ENCODE measurements at places on chromosomes 11 and 22.

- no peak for DNase-seq
Observed at GRCh38 chr11:98531576-98531975, 489.2 kb upstream of the CNTN5 start.

DNA sequence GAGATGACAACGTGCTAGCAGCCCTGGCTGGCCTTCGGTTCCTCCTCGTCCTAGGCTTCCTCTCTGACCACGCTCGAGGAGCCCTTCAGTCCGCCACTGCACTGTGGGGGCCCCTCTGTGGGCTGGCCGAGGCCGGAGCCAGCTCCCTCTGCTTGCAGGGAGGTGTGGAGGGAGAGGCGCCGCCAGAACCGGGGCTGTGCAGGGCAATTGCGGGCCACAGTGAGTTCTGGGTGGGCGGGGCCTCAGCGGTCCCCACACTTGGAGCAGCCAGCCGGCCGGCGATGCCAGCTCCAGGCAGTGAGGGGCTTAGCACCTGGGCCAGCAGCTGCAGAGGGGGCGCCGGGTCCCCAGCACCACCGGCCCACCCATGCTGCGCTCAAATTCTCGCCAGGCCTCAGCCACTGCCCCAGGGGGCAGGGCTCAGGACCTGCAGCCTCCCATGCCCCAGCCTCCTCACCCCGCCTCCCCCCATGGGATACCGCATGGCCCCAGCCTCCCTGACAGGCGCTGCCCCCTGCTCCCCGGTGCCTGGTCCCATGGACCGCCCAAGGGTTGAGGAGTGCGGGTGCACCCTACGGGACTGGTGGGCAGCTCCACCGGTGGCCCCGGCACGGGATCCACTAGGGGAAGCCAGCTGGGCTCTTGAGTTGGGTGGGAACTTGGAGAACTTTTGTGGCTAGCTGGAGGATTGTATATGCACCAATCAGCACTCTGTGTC, 399.4 kb downstream of the LUZP2 start:
- no peak for DNase-seq

DNA sequence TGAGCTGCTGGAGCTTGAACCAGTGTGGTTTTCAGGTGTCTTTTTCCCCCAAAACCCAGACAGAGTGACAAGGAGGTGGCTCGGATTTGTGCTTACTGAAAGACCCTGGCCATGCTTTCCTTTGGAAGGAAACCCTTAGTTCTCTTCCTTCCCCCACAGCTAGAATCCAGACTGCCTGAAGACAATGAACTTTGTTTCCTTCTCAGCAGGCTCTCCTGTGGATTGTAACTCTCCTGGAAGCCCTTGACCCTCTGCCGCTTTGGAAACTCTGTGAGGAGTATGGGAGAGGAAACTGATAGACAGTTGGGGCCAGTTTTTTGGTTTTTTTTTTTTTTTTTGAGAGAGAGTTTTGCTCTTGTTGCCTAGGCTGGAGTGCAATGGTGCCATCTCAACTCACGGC, 62.1 kb upstream of the SESN3 start:
- DNase-seq: no peak

DNA sequence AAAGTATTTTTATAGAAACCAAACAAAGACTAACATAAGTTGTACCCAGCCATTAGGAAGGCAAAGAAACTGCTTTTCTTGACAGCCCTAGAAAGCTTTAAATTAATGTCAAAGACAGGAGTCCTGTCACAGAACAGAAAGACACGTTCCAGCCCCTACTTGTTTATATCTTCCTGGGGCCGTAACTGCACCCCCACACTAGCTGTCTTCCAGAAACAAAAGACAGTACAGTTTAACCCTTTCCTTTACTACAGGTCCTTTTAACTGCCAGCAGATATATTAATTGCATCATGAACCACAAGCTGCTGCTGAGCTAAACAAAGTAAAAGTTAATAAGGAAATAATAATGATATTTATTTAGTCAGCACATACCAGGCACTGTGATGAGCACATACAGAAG, 20.3 kb upstream of the CFAP300 start:
- no peak for DNase-seq

DNA sequence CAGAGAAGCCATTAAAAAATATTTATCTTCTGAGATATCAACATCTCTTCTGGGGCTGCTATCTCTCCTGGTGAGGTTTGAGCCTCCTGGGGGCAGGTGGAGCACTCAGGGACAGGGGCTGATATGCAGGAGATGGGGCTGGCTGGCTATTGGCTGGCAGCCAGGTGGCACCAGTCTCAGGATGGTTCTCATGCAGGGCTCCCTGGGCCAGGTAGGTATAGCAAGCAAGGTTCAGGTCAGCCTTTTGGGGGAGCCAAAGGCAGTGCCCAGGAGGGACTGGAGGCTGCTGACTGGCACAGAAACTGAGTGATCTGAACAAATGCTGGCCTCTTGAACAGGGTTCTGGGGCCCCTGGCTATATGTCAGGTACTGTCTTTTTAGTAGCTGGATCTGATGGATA, 29.7 kb upstream of the EMSY start:
- DNase-seq: no peak

- no peak for DNase-seq
Observed at GRCh38 chr11:5234381-5234834, at the start of gene HBD. Gene HBD (minus strand): TSS chr11:5234483. CDS start chr11:5234433, 50 bp downstream.

- no peak for DNase-seq
Observed at GRCh38 chr22:48353116-48353947, 1474.3 kb downstream of the BRD1 start.

DNA sequence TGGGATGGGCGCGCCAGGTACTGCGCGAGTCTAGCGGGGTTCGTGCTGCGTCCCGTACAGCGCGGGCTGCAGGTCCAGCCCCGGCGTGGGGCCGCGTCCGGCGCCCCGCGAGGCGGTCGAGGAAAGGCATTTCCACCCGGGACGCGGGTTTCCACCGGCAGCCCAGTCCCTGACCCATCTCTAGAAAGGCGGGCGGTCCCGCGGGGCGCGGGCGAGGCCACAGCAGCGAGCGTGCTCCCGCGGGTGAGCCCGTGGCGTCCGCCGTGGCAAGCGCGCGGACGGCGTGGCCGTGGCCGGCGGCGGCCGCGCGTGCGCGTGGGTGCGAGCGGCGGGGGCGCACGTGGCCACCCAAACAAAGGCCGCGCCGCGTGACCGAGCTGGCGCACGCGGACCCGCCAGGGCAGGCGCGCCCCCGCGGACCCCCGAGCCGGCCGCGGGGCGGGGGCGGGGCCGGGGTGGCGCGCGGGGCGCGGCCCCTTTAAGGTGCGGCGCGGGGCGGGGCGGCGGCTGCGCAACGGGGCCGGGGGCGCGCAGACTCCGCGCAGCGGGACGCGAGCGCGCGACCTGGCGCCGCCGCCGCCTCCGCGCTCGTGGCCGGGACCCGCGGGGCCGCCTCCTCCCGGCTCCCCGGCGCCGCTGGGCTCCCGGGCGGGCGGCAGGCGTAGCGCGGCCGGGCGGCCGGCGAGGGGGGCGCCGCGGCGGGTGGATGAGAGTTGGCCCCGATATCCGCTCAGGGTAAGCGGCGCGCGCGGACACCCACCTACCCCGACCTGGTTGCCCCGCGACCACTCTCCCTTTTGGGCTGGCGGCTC, 39.3 kb upstream of the CELSR1 start:
- peak; percentile 55 for DNase-seq

GRCh38 chr22:38788021-38788816, 5.7 kb downstream of the DNAL4 start:
- DNase-seq: no peak

DNA sequence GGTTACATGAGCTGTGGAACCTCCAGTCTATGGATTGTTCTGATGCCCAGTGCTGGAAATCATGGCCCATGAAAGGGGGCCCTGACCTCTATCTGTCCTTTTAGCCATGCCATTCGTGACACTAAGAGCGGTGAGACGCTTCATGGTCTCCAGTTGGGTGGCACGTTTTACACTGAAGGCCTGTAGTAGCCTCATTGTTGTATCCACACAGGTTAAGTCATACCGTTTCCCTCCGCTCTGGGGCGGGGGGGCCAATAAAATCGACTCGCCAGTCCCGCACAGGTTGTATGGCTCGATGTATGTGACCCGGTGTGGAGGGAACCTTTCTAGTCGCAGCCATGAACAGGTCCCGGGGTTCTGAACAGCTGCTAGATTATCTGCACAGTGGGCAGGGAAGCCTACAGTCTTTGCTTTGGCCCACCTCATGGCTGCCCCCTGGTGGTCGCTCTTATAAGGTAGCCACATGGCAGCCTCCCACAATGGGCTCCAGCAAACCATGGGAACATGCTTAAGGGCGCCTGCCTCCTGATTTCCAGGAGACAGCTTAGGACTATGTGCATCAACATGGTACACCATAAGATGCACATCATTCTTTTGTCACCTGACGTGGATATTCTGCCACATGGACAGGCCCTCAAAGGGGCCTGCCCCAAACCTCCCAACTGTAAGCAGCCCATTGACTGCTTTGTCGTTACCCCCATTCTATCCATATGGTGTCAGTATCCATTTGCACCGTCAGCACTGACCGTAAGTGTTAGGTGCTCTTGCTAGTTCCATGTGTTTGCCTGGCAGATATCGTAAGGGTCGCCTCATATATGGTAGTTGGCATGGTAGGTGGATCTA, 19.7 kb upstream of the APOL3 start:
- peak; percentile 88 for DNase-seq

- no peak for DNase-seq
Observed at GRCh38 chr22:34950489-34950888, 115.5 kb upstream of the ISX start.

DNA sequence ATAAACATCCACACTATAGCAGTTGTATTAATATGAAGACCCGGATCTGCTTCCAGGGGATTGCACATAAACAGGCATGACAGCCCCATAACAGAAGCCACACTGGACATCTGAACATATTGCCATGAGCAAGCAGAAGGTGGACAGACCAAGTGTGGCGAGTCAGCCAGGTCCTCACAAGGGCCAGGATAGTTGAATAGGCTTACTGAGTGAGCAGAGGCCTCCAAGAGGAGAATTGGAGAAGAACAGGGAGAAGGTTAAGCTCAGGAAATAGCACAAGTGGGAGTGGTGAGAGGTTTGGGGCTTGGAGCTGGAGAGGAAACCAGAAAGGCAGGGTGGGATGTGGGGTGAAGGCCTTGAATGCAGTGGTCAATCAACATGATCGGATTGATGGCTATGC, 10.8 kb downstream of the SLC35C1 start:
- no peak for DNase-seq

DNA sequence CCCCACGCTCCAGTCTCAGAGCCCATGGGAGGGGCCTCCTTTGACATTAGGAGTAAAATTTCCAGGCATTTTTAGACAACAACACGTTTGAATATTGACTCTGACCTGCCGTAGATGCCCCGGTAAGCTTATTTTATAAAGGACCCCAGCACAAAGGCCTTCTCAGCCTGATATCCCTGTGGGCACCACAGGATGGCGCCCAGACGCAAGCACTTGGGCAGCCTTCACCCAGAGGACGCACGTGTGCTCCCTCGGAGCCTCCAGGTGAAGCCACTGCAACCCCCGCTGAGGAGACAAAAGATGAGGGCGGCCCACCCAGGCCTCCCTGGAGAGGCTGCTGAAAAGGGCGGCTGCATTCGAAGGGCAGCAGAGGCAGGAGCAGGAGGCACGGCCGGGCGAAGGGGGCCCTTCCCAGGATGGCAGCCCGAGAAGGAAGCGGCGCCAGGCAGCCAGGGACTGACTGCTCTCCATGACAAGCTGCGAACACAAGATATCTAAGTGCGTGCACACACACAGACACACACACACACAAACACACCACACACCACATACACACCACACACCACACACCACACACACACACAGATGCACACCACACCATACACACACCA, 15.2 kb upstream of the TH start:
- DNase-seq: peak; percentile 51

DNA sequence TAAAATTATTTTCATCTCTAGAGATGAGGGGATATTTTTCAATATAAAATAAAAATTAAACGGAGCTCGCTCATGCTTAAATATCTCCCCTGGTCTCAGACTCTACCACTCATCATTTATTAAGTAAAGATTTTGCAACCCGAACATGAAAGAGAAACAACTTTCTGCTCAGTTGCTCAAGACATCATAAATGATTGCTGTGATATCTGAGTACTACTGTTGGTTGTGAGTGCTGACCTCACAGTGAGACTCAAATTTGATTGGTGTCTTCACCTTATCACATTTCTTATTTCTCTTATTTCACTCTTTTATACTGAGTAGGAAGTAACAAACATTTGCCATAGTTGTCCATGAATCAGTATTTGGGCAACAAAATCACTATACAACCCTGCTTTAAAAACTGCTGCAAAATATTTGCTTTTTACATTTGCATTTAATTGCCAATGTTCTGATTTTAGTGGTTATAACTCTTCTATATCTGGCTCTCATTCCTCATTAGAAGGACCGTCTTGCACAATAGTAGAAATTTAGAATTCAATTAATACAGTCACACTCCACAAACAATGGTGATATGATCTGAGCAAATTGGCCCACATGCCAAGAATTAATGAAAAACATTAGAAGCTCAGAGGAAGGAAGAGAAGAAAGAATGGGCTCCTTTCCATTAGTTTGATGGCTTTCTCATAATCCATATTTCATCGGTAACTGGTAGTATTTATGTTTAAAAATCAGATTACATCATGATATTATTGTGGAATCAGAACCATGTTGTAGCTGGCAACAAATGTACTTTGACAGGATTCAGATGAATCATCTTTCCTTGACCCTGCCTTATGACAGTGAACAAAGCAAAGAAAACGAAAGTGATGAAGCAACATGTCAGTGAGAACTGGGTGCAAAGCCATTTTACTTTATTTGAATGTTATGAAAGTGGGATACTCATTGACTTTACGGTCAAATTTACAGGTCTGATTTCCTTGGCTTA, 973.6 kb upstream of the TENM4 start:
- no peak for DNase-seq

- DNase-seq: no peak
Observed at GRCh38 chr11:15204711-15205110, 90.0 kb downstream of the INSC start.

GRCh38 chr11:102608699-102609098, 16.4 kb downstream of the MMP20 start:
- DNase-seq: no peak

DNA sequence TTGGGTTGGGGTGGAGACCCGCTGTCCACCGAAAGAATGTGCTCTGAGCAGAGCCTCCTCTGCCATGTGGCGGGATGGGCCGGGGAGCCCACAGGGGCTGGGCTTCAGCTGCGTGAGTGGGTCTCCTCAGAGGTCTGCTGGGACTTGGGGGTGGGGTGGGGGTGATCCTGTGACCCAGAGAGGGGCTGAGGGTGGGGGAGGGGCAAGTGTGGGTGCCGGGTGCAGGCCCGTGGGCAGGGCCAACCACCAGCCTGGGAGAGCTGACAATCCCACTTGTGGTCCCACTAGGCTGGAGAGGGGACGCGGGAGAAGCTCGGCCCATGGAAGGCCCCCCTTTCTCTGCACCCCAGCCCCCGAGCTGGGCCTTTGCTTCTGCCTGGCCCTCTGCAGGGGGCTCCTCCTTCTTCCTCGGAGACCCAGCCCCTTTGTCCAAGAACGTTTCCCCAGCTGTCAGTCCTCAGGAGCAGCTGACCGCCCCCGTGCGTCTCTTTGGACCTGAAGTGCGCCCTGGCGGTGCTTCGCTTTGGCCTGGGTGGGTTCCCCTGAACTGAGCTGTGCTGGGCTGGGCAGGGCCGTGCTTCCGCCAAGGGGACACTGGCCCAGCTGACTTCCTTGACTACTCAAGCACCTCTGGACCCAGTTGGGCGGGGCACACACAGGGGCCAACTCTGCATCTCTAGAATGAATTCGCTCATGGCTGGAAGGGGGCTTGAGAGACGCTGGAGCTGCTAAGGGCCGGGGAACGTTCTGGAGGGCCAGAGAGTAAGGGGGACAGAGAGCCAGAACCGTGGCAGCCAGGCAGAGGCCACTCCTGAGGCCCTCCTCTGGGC, 30.2 kb downstream of the OSBPL5 start:
- no peak for DNase-seq

Data from stimulated activated CD4-positive, alpha-beta T cell treated with anti-CD3 and anti-CD28 coated beads, Interleukin-4, amount 100 ng/mL, for 24 hours (primary cell).